Glomerular endothelial cell (primary cell): ENCODE measurements at places on chromosomes 12 and 14. TPM values are rescaled to one million over a fixed set of nuclear protein-coding genes. Genes with fewer than 3 reads are reported as not detected.
A peak's percentile ranks its signal among the peaks of the same experiment; 100 is the strongest.

GRCh38 chr14:20836668-20837338 is 34.2 kb upstream of the RNASE1 start:
- DNase-seq = no peak

The LGALS3 gene
- 38.2 and 61.0 TPM in 2 replicates for total RNA-seq

DNA sequence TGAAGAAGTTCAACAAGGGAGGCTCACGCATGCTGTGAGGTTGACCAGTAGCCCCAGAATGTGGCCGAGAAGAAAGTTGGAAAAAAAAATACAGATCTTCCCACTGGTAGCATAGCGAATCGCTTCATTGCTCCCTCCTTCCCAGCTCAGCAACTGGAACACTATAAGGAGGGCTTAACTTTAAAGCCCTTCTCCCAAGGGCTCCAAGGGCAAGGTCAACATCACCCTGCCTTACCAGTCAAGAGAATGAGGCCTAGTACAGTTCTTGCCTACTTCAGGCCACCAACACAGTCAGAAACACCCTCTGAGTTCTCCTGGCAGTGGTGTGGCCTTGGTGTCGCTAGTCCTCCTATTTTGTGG is 14.4 kb downstream of the OXA1L start:
- DNase-seq = no peak

GRCh38 chr12:90585640-90586304 is 369.2 kb downstream of the CCER1 start:
- no peak for DNase-seq

The TMEM52B gene
- not detected in 2 replicates for total RNA-seq

The TMPRSS12 gene
- not detected in 2 replicates for total RNA-seq

DNA sequence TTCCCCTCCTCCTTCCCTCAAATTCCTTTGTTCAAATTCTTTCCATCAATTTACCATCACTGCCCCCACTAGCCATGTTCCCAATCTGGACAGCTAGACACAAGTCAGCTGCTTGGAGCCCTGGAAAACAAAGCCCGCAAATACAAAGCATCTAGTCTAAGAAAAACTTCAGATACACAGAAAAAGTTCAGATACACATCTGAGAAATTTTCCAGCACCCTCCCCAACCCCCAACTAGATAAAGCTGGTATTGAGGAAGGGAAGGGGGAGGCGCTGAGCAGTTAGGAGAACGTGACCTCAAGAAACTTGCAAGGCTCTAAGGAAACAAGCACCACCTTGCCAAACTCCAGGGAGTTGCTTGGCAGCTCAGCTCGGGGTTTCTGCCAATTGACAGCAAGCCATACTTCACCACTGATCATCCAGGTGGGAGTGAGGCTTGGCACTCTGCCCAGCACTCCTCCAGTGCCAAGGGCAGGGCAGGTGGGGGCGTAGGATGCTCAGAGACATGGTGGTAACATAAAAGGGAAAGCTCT is 5.1 kb upstream of the CNIH1 start:
- DNase-seq = no peak

- DNase-seq = no peak
Observed at GRCh38 chr12:106321139-106321850, 18.8 kb downstream of the TCP11L2 start.

- DNase-seq = no peak
Observed at GRCh38 chr14:81655423-81656314, 122.0 kb upstream of the SEL1L start.

The FAM186B gene
- 0.05 and 0.12 TPM in 2 replicates for total RNA-seq

The SLC22A17 gene
- 1.2 and 7.3 TPM in 2 replicates for total RNA-seq

- no peak for DNase-seq
Observed at GRCh38 chr14:103870144-103870876, 22.9 kb upstream of the PPP1R13B start.

DNA sequence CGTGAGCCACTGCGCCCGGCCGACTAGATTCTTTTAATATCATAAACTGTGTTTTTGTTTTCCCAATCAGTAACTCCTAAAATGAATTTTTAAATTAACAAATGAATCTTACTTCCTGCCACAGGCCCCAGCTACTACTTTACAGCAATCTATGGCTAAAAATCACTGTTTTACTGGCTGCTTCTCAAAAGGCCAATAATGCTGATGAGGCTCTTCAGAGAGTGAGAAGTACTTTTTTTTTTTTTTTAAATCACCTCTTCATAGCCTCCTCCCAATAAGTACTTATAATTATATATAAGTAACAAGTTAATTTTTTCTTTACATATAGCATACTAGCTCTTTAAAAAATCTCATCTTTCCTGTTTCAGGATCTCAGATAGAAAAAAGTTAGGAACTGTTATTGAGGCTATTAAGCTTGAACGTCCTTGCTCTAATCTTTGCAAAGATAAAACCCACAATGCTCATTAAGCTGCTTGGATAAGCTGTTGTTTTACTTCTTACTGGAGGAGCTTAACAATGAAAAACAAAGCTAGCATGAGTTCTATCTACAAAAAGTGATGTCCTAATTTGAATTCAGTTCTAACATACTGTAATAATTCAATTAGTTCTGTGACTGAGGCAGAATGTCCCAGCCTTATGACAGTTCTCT is 12.8 kb upstream of the WDR20 start:
- no peak for DNase-seq

DNA sequence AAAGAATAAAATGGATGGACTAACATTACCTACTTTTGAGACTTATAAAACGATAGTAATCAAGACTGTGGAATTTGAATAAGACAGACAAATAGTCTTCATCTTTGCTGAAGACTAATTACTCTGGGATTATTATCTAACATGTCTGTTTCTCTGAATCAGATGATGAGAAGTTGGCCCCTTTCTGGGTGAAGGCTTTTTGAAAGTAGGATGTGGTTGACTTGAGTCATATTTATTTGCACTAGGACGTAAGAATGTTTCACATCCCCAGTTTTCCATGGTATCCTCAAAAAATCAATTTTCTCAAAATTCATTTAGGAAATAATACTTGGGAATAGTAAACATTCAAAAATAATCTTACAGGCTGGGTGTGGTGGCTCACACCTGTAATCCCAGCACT is 31.8 kb downstream of the PKP2 start:
- no peak for DNase-seq

GRCh38 chr12:104566244-104566993 is 109.7 kb downstream of the CHST11 start:
- DNase-seq = no peak

DNA sequence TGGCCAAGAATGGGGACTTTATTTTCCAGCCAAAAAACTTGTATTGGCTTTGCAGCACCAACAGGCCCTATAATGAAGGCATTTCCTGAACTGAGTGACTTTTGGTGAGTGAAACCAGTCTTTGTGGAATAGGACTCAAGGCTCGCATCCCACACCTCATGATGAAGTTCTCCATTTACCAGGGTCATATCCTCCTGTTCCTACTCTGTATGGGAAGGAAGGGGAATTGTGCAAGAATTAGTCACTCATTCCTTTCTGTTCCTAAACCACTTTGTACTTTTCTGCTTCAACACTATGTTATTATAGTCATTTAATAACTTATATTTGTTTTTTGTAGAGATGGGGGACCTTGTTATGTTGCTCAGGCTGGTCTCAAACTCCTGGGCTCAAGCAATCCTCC is 2.3 kb upstream of the SPATS2 start:
- no peak for DNase-seq

DNA sequence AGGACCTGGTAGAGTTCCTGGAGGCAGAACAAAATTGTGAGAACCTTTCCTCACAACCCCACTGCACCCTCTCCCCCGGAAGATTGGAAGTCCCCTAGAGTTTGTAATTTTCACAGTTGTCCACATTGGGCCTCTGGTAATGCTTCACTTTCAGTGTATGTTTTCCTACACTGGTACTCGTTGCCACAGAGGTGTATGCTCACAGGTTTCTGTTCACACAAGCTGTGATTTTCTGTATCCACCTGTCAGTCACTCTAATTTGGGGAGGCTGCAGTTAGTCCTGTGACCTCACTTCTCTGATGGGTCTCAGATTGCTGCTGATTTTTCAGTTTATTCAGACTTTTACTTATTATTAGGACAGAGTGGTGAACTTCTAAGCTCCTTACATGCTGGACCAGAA is 66.4 kb upstream of the BMP4 start:
- no peak for DNase-seq

DNA sequence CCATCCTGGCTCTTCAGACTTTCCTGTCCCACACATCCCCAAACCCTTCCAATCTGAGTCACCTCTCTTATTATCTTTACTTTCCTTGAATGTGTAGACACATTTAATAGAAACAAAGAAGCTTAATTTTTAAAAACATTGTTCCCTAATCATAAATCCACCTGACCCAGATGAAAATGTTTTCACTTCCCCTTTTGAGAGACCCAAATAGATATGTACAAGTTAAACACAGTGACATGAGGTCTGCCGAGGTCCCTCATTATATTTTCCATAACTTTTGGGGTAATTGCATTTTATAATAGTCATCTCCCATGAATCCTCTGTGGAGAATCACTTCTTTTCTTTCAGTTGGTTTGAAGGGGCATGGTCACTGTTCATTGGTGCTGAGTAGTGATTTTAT is 191.1 kb downstream of the GRIN2B start:
- DNase-seq = no peak

DNA sequence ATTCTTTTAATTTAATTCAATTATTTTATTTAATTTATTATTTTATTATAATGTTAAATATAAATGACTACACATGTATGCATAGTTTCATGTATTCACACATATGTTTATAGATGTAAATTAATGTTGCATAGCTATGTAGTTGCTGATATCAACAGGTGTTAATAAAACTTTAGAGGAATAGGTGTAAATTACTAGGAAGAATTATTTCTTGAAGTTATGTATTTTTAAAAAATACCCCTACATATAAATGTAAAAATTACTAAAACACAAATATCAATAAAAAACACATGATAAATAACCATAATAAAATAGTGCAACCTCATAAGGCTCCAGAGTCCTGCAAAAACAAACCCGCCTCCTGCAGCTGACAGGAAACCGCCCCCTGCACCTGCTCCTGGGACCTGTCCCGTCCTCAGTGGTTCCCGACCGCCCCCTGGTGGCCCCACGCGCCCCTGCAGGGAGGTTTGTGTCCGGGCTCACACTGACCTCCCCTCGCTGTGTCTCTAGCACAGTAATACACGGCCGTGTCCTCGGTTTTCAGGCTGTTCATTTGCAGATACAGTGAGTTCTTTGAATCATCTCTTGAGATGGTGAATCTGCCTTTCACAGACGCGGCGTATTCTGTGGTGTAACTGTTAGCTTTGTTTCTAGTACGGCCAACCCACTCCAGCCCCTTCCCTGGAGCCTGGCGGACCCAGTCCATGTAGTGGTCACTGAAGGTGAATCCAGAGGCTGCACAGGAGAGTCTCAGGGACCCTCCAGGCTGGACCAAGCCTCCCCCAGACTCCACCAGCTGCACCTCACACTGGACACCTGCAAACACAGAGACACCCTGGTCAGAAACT is 1264.0 kb downstream of the TMEM121 start:
- no peak for DNase-seq

The AQP2 gene
- not detected in 2 replicates for total RNA-seq

DNA sequence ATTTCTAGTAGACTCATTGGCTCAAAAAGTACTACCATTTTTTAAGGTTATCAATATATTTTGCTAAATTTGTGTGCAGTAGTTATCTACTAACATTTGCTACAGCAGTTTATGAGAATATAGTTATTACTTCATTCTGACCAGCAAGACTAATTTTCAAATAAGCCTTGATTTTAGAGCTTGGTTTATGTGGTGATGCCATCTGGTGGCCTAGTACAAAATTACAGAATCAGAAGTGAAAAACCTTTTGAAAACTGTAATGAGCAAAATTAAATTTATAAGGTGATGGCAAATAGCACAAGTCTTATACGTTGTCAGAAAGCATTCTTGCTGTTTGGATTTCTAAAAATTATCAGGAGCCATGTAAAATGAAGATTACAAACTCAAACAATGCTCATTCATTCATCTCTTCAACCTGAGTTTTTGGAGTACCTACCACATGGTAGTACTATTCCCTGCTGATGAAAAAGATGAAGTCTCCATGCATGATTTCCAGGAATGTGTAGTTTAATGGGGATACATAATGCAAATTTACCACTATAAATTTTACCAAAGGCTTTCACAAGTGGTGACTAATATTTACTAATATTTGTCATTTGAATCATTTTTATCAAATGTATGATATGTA is 51.0 kb downstream of the MAGOHB start:
- DNase-seq = peak; percentile 36

- DNase-seq = no peak
Observed at GRCh38 chr14:32059702-32060101, 17.4 kb upstream of the ARHGAP5 start.

- peak; percentile 36 for DNase-seq
Observed at GRCh38 chr12:110862329-110862728, 15.5 kb downstream of the CCDC63 start.

The CDC42BPB gene
- total RNA-seq = 130 and 191 TPM in 2 replicates

GRCh38 chr14:50668826-50669143 is 679 bp upstream of the SAV1 start:
- DNase-seq = no peak

- no peak for DNase-seq
Observed at GRCh38 chr14:73731111-73731510, 16.9 kb upstream of the PNMA1 start.

- DNase-seq = peak; percentile 95
Observed at GRCh38 chr14:90850487-90850886, 34.3 kb upstream of the TTC7B start.

The CATSPERB gene
- total RNA-seq = not detected in 2 replicates

The BRMS1L gene
- total RNA-seq = 4.8 and 5.3 TPM in 2 replicates

GRCh38 chr12:124727264-124727800 is 136.3 kb downstream of the SCARB1 start:
- no peak for DNase-seq

The LMNTD1 gene
- 0.82 TPM in 1 of 2 replicates, not detected in the other for total RNA-seq

The SALL2 gene
- 2.9 and 4.6 TPM in 2 replicates for total RNA-seq

The CRACR2A gene
- 6.7 and 7.9 TPM in 2 replicates for total RNA-seq

The TNFAIP2 gene
- 59.6 and 136 TPM in 2 replicates for total RNA-seq

DNA sequence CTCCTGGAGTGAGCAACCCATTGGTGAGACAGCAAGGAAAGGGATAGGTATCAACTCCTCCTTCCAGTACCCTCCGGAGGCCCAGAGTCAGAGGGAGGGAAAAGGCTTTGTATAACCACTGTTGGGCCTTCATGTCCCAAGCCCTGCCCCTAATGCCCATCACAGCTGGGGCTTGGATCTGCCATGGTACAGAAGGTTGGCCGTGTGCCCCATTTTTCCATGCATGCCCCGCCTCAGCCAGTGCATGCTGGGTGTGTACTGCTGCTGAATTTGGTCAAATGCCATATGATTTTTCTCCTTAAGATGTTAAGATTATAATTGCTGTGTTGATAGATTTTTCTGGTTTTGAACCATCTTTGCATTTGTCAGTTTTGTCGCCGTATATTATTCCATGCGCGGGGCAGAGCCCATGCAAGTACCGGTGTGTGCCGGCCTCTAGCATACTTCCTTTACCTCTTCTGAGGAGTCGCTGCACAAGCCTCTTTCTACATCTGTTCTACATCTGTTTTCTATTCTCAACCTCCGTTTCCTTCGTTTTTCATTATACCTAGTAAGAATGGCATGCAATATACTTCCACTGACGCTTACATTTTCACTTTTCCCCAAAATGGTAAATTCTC is 26.6 kb downstream of the PPP2R5C start:
- DNase-seq = no peak

GRCh38 chr12:90672081-90672480 is 282.9 kb downstream of the CCER1 start:
- DNase-seq = no peak

GRCh38 chr12:29316752-29317151 is 64.2 kb downstream of the ERGIC2 start:
- DNase-seq = no peak
